ENCODE measurements at places on chromosomes 5 and 9.

DNA sequence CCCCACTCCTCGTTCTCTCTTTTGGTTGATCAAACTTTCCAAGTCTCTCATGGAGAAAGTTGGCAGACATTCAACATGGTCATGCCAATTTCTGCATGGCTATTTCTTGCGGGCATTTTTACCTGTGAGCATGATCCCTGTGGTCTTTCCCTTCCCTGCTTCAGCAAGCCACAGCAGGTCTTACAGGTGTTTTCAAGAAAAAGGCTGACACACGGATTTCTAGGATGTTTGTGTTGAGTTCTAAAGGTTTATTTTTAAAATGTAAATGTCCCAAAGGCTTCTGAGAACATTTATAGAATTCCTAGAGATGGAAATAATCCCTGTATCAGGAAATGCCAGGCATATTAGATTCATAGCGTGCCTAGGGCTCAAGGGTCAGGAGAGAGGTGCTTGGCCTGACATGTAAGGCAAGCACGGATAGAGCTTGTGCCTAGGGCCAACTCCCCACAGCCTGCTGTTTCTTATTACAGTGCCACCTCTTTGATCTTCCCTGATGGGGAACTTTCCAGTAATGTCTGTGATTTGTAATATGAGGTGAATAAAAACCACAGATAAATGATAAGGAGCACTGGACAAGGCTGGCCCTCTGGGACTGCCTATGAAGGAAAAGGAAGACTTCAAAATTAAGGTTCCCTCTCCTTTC, 79.8 kb downstream of the MUSK start:
- DNase-seq: no peak

GRCh38 chr9:6024035-6024554, 8.7 kb upstream of the RANBP6 start:
- DNase-seq: no peak

DNA sequence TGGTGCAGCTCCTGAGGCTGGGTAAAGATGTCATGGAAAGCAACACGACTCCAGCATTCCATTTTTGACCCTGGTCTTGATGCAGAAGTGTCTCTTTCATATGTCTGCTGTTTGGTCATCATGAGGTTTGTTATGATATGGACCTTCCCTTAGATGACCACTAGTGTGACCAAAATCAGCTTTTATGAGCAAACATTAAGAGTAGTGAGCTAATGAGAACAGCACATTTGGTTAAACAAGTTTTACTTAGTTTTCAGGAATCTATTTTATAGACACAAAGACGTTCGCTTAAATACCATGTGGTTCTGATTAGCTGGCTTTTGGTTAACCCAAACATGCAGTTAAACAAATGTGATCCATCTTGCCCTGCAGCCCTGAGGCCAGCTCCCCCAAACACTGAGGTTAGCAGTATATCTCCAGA, 56.7 kb upstream of the ACTBL2 start:
- DNase-seq: no peak

- DNase-seq: no peak
These were observed 41.3 kb upstream of the MEF2C start for GRCh38 chr5:88924330-88924657.

GRCh38 chr5:87582149-87582548, 169.4 kb upstream of the CCNH start:
- DNase-seq: no peak

DNA sequence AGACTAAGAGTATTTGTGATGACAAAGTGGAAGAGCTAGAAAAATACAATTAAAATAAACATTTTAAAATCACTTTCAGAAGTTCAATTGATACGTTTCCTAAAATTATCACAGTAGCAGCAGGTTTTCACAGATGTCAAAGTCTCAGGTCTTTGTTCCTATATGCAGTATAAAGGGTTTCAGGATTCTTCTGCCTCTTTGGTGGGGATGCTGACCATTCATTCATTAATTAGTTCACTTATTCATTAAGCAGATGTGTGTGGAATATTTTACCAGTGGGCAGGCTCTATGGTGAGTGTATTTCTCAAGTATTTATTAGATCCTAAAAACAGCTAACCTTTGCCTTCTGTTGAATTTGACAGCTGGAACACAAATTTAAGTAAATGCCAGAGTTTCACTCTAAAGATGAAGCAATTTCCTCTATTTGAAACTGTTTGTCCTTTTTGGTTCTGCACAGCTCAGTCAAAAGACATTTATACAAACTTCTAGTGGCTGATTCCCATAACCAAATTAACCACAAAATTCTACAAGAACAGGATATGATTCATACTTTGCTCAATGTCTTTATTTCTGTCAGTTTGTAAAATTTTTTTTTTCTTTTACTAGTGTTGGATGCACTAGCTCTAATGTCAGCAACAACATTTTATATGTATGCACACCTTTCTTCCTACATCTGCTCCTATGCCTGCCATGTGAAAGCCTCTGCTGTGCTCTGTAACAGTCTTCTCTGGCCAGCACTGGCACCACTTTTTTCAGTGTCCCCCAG, 75.9 kb upstream of the PRR16 start:
- no peak for DNase-seq

- no peak for DNase-seq
These were observed 7.9 kb downstream of the IRX4 start for GRCh38 chr5:1874771-1875220.

DNA sequence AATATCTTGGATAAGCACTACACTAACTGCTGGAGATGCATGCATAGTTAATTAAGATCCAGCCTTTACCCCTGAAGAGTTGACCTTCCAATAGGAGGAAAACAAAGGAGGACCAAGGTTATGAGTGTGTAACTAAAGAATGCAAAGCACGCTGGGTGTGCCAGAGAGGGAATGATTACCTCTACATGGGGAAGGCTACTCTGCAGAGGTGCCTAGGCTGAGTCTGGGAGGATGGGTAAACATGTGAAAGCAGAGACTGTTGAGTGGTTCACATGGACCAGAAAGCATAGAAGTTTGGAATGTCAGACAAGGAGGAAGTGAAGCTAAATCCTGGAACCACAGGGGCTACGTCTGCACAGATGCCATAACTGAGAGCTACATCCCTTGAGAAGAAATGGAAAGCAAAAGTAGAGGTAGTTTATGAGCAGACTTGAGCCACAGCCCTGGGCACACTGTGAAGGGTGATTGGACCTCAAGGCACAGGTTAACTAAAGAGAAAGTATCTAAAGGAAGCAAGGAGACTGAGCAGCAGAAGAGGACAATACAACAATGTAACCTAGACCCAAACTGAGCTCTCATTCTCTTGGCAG, 176.2 kb downstream of the DENND1A start:
- DNase-seq: no peak

GRCh38 chr9:115042781-115043509, 75.0 kb downstream of the TNC start:
- DNase-seq: no peak

DNA sequence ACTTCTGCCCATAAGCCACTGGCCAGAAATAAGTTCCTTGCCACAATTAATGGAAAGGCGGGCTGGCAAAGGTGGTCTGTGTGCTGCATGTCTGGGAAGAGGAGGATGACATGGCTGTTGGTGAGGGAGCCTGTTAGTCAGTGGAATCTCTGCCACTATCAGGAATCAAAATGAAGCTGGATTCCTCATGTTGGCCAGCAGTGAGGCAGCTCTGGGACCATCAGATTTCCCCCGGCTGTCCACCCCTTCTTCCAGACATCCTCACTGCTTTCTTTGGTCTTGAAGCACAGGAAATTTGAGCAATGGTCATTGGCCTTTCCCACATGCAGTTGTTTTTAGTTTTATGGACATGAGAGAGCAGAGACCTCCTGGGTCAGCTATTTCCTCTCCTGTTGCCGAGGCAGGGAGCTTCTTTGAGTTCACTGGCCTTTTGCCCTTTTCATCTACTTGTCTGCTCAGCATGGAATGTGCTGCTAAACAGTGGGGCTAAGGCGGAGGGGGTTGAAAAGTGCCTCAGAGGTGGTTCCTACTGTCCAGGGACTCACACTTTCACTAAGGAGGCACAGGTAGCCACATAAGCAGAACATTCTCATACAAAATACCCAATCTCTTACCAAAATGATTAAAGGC, 34.8 kb upstream of the NEURL1B start:
- no peak for DNase-seq

GRCh38 chr5:87786471-87786870, 373.7 kb upstream of the CCNH start:
- no peak for DNase-seq

DNA sequence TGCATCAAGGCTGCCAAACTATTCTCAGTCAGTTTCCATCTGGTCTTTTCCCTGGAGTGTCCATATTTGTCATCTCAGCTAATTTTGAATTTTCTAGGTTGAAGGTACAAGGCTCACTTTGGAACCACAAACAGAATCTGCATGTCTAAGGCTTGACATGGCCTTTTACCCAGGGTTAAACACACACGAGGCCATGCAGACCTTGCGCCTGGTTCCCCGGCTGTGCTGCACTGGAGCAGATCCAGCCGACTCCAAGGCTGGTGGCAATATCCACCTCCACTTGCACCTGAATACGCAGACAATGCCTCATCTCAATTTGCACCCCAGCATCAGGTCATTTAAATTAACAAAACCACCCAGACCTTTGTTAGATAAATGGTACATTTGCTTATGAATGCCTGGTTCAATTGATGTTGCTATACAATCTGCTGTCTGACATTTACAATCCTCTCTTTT, 276.2 kb downstream of the HSPA4 start:
- no peak for DNase-seq

- no peak for DNase-seq
These were observed 1625.6 kb upstream of the ACO1 start for GRCh38 chr9:30758726-30759446.

DNA sequence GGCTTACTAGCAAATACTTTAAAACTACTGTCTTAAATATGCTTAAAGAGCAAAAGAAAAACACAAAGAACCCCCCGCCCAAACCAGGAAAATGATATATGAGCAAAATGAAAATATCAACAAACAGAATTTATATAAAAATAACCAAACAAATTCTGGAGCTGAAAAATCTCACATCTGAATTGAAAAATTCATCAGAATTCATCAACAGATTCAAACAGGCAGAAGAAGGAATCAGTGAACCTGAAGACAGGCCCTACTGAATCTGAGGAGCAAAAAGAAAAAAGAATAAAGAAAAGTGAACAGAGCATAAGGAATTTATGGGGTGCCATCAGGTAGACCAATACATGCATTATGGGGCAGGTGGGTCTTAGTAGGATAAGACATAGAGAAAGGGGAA, 49.8 kb upstream of the SPTLC1 start:
- DNase-seq: no peak

GRCh38 chr5:98816582-98817222, 43.2 kb downstream of the RGMB start:
- DNase-seq: no peak

DNA sequence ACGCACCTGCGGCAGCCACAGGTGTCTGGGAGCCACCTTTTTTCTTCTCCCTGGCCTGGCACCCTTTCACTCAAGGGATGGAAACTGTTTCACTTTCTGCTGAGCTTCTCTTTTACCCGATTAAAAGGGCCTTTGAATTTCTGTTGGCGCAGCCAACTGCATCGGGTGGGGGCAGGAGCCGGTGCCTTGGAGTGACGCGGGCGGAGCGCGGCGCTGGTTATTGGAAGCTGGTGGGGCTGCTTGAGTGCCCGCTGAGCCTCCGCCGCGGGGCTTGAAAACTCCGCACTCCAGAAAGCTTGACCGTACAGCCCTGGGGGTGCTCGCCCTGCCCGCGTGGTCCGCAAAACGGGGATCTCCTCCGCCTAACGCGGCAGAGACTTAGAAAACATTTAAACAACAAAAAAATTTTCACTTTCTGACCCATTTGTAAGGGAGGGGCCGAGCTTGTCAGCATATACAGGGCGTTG, 52.0 kb upstream of the TJP2 start:
- peak; percentile 51 for DNase-seq

DNA sequence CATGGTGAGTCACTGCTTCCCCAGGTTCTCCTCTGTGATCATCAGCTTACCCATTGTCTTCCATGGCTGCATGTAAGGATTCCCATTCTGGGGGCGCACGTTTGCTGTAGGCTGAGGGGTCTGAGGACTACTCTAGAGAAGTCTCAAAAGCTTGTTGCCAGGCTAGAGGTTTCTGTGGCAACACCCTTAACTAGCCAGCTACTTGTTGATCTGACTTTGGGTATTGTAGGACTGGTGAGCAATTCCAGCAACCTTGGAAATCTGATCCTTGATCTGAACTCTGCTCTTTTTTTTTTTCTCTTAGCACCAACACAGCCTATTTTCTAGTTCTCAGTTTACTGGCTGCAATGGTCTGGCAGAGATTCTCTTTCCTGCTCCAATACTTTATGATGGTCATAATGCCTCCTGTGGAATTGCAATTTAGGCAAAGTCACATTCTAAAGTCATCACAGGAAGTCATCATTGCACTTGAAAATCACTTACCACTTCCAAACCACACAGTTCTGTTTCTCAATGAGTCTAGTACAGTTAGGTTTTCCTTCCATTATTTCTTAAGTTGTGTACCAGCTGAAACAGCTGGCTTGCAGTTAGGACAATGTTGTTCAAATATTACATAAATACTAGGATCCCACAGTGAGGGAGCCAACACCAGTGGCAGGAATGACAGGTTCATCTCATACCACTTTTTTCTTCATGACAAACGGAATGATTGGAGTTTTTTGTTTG, 110.3 kb downstream of the SLC12A2 start:
- DNase-seq: no peak

- no peak for DNase-seq
These were observed 470.6 kb upstream of the MPDZ start for GRCh38 chr9:13750061-13750460.

All from substantia nigra (tissue), 51 donors.